ENCODE measurements at places on chromosomes 3 and 15.

- DNase-seq: no peak
- no peaks in the 10 kb centered on the region for H3K27me3 ChIP-seq
- no peak overlapping the region for H3K27ac ChIP-seq
- no peaks in the 10 kb centered on the region for H3K4me1 ChIP-seq
Observed at GRCh38 chr3:184907681-184908649, 96.0 kb downstream of the VPS8 start.

- H3K4me3 ChIP-seq: no peak overlapping the region
- DNase-seq: no peak
- no peaks in the 10 kb centered on the region for H3K27me3 ChIP-seq
- H3K36me3 ChIP-seq: no peaks in the 10 kb centered on the region
- peaks cover 18% of the 10 kb centered on the region for H3K4me1 ChIP-seq
- H3K27ac ChIP-seq: no peak overlapping the region
Observed at GRCh38 chr3:100600181-100601042, 9.0 kb upstream of the ADGRG7 start.

DNA sequence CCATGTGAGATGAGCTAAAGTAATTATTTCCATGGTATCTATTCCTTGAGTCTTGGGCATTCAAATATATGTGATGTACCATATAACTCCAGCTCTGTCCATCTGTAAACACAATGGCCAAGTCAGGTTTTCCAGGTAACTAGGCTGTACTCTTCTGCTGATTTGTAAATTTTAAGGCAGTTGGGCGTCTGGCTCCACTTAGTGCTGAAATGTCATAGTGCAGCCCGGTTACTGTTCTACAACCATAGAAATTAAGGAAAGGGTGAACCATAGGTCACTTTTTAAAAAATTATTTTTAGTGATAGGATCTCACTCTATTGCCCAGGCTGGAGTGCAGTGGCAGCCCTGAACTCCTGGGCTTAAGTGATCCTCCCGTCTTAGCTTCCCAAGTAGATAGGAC lies 44.7 kb upstream of the GOLM2 start:
- no peak overlapping the region for H3K4me3 ChIP-seq
- no peaks in the 10 kb centered on the region for H3K36me3 ChIP-seq
- H3K27me3 ChIP-seq: no peaks in the 10 kb centered on the region
- H3K4me1 ChIP-seq: no peaks in the 10 kb centered on the region
- no peak overlapping the region for H3K27ac ChIP-seq
- no peak for DNase-seq

GRCh38 chr3:53579636-53580035 lies 85.2 kb downstream of the CACNA1D start:
- H3K27me3 ChIP-seq: no peaks in the 10 kb centered on the region
- no peaks in the 10 kb centered on the region for H3K36me3 ChIP-seq
- H3K27ac ChIP-seq: no peak overlapping the region
- H3K4me1 ChIP-seq: no peaks in the 10 kb centered on the region

DNA sequence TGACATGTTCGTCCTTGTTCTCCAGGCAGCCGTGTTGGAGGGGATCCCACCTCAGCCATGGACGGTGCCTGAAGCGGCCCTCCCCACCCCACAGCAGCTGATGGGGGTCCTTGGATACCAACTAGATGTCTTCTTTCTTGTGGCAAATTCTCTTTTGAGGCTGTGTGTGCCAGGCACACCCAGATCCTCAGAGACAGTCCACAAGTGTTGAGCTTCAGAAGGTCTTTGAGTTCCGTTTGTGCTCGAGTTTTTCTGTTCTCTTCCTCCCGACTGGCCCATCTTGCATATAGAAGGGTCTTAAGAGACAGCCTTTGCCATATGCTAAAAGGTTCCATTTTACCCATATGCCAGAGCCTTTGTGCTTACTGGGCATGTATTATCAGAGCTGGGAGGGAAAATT lies 227.4 kb downstream of the THSD4 start:
- no peak overlapping the region for H3K27ac ChIP-seq
- H3K27me3 ChIP-seq: no peaks in the 10 kb centered on the region
- DNase-seq: no peak

Data from CD14-positive monocyte (primary cell).